ENCODE measurements at places on chromosomes 5 and 9.

DNA sequence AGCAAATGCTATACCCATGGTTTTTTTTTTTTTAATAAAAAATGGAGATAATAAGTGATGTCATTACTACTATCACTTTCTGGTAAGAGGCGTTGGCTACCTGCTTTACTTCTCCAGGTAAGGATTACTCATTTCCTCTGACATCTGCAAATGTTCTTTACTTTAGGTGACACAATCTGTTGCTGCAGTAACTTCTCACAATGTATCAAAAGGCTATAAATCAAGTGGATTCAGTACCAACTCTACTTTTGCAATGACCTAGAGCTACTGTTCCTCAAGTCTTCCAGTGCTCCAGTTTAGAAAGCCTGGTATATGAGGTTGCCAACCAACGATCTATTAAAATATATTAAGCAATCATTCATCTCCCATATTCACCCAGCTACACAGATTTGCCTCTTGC is 129.1 kb downstream of the PLK2 start:
- no peak for DNase-seq

GRCh38 chr9:34124099-34124498 is 2.4 kb downstream of the DCAF12 start:
- DNase-seq, result no peak

DNA sequence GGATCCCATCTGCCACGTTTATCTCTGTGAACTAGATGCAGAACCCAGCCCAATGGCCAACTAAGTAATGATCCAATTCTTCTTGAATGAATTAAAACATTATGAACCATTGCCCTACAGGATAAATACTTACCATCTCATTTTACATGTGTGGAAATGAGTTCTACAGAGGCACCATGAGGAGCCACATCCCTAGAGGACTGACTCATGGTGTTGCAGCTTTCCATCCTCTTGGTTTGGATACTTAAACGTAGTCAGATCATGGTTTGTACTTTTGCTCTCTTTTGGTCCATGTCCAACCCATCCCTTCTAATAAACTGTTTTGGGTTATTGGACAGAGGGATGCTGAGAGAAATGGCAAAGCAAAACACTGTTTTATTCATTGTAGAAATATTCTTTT is 484.8 kb downstream of the EBF1 start:
- DNase-seq, result no peak

GRCh38 chr9:113581865-113582697 is 118.6 kb downstream of the RGS3 start:
- no peak for DNase-seq

- DNase-seq, result no peak
Measured at GRCh38 chr5:76705574-76705973, 10.4 kb upstream of the F2R start.

DNA sequence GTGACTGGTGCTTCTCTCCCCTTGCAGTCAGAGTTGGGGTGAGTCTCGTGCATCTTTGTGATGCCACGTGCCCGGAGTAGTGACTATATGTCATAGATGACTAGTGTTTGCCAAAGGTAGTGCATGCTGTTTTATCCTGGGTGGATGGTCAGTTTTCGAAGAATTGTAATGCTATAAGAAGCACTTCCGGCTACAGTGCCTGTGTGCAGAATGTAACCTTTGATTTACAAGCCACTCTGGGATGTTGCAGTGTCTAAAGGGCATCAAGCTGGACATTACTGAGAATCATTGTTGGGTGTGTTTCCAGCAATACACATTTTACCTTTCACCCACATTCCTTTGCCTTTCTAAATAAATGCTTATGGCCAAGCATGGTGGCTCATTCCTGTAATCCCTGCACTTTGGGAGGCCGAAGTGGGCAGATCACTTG is 16.7 kb downstream of the MVB12B start:
- DNase-seq, result no peak

DNA sequence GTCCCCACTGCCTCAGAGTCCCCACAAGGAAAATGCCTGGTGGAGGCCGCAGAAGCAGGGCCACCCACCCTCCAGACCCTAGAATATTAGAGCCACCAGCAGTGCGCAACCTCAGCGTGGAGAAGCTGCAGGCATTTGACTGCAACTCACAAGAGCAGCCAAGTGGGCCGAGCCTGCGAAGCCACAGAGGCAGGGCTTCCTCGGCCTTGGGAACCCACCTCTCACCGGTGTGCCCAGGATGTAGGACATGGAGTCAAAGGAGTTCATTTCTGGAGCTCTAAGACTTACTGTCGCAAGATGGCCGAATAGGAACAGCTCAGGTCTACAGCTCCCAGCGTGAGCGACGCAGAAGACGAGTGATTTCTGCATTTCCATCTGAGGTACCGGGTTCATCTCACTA is 397.9 kb upstream of the PIK3R1 start:
- DNase-seq, result no peak

- DNase-seq, result peak; percentile 39
Measured at GRCh38 chr5:132496191-132496630, 5.6 kb upstream of the IRF1 start.

DNA sequence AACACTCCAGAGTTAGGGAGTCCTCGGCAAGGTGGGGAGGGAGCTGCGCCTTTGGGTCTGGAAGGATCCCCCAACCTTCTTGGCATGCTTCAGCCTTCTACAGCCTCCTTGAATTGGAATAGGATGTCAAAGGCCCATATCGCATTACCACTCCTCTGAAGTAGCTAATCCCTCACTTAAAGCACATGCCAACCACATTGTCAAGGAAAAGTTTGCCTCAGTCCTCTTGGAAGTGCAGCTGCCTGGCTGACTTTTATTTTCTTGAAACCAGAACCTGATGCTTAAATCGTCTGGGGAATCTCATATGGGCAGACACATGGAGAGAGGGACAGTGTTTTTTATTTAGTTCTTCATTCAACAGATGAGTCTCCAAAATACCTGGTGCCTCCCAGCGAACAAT is 14.5 kb downstream of the CXCL14 start:
- no peak for DNase-seq

- DNase-seq, result no peak
Measured at GRCh38 chr9:26975728-26976707, 19.8 kb downstream of the IFT74 start.

GRCh38 chr9:99590840-99591239 is 230.8 kb upstream of the NR4A3 start:
- DNase-seq, result no peak

- no peak for DNase-seq
Measured at GRCh38 chr9:100575006-100575405, 2.9 kb upstream of the CAVIN4 start.

- no peak for DNase-seq
Measured at GRCh38 chr9:16750553-16750952, 119.9 kb downstream of the BNC2 start.

- no peak for DNase-seq
Measured at GRCh38 chr5:158970569-158971014, 129.1 kb downstream of the EBF1 start.

DNA sequence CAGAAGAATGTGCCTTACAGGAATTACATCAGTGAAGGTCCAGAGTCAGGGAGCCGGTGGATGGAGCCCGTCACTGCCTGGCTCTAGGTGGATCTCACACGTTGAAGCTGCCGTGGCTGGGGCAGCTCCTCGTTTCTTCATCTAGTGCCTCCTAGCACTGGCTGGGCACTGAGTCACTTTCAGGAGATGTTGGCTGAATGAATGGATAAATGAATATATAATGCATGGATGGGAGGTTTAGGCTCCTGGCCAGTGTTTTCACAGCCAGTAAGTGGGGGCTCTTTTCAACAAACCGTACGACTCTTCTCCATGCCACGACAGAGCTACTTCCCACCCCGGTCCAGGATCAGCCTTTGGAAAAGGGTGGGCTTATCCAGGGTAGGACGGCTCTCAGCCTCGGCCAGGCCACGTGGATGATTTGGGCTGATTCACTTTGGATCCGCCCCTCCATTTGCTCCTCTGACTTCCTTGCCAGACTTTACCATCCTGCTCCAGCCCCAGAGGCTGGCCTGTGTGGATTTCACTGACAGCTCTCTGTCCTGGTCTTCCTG is 1.3 kb upstream of the SH3PXD2B start:
- no peak for DNase-seq

DNA sequence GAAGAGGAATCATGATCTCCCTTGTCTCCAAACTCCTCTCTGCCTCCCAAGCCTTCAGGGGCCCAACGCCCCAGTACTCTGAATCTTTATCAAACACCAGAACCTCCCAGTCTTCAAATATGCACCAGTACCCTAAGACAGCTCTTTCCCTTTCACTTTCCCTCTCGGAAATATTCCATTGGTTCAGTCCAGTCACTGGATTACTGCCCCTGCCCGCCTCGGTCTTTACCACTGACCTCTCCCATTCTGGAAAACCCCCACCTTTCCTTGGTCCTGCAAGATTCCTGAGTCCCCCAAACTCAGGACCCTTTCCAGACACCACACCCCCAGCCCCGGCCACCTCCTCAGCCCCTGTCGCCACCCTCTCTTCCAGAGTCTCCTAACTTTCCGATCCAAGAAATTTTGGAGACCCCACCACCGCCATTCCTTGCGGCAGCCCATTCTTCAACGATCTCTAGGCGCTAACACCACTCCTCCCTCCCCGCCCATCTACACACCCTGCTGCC is 674 bp downstream of the C5orf15 start:
- DNase-seq, result no peak

DNA sequence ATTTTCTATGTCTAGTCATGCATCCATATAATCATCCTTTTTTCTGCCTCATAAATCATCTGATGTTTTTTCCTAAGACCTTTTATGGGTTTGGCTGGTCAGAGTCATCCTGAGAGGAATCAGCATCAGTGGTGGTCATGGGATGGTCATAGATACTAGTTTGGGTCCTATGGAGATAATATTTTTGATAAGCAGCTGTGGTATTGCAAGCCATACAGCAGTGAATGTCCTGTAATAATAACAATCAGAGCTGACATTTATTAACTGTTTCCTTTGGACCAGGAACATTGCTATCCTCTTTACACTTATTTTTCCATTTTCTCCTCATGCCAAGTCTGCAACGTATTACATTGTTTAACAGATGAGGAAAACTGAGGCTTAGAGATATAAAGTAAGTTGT is 83.1 kb downstream of the TEX10 start:
- DNase-seq, result no peak

DNA sequence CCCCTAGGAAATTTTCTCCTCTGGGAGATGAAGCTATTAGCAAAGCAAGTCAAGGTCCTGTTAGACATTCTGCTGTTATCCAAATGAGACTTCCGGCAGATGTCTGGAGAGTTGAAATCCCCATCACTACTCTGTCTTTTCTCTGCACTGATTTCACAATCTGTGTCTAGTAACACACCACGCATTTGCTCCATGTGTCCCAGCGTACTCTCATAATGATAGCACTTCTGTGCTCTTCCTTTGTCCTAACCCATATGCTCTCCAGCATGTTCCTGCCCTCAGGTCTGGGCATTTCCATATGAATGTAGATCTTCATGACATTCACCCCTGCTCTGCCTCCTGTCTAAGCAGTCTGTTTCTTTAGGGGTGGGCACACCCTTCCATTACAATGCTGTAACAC is 1949.0 kb upstream of the WWC1 start:
- no peak for DNase-seq

DNA sequence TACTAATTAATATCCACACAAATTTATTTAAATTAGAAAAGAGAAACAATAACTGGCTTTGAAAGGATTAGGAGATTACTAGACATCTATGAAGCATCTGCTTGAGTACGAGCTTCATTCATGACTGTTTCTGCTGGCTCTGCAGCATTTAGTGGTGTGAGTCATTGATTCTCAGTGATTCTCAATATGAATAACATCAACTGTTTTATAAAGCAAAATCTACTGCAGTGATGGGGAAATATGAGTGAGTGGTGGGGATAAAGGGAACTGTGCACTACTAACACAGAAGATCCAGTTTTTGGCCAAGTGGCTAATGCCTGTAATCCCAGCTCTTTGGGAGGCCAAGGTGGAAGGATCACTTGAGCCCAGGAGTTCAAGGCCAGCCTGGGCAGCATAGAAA is 8.4 kb downstream of the FNBP1 start:
- DNase-seq, result no peak

DNA sequence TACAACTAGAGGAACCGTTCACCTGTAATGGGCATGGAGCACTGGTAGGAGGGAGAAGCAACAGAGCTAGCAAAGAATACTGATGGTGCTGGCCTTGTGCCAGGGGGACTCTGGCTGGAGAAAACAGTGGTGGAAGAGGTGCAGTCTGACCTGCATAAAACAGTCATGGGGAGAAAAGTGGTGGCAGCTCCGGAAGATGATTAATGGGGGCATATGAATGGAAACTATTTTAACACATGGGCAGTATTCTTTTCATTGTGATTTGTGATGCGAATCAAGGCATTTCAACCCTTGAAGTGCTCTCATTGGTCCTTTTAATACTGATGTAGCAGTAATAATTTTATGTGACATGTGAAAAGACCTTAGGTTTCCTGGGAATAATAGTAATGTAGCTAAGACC is 219.6 kb downstream of the ADAMTS6 start:
- no peak for DNase-seq

- no peak for DNase-seq
Measured at GRCh38 chr9:530681-531080, 310.8 kb upstream of the DMRT1 start.

- DNase-seq, result peak; percentile 53
Measured at GRCh38 chr9:110115341-110115820, 92.6 kb downstream of the C9orf152 start.

DNA sequence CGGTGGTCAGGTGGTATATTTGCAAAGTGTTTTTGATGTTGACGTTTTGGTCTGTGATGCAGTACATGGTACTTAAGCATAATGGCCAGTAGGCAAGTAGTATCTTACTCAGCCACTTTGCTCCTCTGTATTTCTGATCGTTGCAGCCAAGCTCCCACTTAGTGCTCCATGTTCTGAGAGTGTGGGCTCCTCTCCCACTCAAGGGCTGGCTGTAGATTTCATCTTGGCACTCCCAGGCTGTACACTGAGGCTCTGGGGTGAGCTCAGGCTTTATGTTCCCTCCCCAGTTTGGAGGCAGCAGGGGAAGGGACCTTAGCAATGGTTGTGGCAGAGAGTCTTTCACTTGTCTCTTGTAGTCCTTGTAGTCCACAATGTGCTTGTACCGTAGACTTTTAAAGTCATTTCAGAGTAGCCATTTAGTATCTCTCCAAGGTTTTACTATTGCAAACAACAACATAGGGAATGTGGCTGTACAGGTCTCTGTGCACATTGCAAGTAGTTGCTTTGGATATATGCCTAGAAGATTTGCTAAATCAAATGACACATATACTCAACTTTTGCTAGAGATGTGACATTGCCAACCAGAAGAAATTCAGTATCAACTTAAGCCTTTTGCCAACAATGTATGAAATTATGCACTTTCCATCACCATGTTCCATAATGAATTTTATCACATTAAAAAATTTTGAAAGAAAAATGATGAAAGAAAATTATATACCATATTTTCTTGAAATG is 304.3 kb upstream of the CTNND2 start:
- no peak for DNase-seq

DNA sequence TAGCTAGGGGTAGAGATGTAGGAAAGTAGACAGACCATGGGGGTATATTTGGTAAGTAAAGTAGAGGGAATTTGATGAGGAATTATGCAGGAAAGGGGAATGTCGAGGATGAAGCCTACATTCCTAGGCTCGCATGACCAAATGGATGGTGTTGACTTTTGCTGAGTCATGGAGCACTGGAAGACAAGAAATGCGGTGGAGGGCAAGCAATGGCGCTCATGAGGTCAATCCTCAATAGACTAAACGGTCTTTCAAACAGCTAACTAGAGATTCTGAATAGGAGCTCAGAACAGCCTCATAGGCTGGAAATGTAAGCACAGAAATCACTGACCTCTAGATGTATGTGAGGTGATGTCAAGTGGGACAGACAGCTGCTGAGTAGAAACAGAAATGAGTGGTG is 50.7 kb upstream of the FST start:
- DNase-seq, result no peak

- DNase-seq, result peak; percentile 1
Measured at GRCh38 chr9:17531642-17532254, 47.1 kb upstream of the SH3GL2 start.
